ENCODE measurements at places on chromosomes 6 and 20.

GRCh38 chr6:154352898-154353585 is 3.6 kb downstream of the IPCEF1 start:
- DNase-seq: peak; percentile 49

DNA sequence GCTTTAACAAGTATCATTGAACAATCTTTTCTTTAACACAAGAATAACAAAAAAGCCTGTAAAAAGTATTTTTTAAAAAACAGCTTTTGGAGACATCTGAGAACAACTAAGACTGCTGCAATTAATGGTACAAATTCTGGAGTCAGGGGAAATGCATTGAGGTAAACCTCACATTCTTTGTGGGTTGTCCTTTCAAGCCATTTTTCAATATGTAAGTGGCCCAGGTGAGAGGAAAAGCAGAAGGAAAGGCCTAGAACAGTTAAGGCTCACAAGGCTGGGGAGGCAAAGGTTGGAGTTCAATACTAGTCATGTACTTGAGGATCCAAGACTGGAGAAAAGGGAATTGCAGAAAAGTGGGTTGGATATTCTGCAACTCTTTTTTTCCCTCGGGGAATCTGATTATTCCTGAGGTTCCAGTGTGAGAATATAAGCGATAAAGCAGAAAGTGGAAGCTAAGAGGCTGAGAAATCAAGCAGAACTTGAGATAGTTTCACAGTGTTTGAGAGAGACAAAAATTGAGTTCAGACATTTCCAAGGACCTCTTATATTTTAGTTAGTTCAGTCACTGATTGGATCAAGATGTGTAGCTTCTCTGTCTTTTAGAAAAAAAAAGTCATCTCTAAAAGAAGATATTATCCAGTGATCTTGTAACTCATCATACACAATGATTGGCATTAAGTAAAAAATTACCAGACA is 25.0 kb upstream of the TXLNB start:
- DNase-seq: no peak

DNA sequence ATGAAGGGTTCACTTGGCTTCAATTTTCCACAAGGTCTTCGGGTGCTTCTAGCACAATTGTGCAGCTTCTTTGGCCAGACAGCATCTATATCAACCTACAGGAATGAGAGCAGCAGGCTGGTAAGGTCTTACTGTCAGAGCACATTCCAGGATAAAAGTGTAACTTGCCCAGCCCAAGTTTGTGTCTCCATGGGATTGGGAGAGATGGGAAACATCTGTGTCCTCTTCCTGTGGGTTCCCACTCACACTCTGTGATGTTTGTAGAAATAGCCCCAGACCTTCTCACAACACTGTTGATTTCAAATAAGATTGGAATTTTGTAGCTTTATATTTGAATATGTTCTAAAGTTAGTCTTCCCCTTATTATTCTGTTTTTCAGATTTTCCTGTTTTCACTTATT is 83.4 kb upstream of the RGS17 start:
- DNase-seq: no peak

- no peak for DNase-seq
Observed at GRCh38 chr20:57785720-57786119, 75.9 kb upstream of the PMEPA1 start.

DNA sequence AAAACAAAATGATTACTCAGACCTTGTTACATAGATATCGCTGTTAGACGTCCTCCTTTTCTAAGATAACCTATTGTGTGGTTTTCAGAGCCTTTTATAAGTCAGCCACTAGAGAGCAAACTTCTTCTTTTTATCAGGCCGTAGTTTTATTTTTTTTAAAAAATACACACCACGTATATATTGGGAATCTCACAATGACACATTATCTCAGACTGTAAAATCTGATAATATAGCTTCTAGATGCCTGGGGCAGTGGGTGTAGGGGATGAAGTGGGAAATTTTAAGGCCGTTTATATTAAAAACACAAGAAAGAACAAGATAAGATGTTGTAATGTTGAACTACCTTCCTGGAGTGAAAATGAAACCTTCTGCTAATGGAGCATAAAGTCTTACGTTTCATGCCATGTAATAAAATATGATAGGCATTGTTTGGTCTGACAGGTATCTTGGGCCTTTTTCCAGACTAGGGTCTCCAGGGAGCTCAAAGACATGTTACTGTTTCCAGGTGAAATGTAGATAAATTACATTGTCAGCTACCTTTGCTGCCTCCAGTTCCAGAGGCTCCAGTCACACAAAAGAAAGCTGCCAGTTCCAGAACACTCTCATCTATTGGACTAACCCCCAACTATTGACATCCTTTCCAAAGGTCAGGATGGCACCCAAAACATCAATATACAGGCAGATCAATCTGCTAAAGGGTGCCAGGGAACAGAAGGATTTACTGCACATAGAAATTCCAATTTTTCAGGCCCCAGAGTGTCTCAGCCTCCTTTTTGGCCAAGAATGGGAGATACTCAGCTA is 130.2 kb upstream of the AKIRIN2 start:
- DNase-seq: no peak

- no peak for DNase-seq
Observed at GRCh38 chr6:70841112-70841511, 115.7 kb downstream of the B3GAT2 start.

DNA sequence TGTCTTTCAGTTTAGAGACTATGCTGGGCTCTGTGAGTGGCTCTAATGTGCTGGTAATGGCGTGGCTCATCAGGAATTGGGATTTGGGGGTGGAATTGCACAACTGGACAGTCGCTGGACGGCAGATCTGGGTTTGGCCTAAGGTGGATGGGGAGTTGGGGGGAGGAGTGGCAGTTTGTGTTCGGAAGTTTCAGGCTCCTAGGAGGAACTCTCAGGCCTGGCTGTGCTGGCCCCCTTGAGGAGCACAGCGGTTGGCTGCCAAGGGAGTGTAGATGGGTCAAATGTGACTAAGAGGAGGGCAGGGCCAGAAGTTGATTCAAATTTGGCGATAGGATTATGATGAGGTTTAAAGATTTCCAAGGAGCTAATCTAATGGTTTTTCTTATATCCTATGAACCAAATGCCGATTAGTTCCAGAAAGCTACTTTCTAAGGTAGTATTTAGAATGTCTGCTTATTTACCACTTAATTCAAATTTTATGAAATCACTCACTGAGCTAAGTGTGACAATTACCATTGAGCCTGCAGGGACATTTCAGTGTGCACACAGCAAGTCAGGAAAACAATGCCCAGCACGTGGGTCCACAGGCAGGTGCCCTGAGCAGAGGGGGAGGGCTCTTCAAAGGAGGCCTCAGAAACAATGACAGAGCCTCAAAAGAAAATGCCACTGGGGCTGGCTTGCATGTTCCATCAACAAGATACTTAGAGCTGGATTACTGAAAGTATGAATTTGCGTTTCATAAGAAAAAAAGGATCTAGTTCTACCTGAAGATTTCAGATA is 111.0 kb downstream of the GJA10 start:
- DNase-seq: no peak

DNA sequence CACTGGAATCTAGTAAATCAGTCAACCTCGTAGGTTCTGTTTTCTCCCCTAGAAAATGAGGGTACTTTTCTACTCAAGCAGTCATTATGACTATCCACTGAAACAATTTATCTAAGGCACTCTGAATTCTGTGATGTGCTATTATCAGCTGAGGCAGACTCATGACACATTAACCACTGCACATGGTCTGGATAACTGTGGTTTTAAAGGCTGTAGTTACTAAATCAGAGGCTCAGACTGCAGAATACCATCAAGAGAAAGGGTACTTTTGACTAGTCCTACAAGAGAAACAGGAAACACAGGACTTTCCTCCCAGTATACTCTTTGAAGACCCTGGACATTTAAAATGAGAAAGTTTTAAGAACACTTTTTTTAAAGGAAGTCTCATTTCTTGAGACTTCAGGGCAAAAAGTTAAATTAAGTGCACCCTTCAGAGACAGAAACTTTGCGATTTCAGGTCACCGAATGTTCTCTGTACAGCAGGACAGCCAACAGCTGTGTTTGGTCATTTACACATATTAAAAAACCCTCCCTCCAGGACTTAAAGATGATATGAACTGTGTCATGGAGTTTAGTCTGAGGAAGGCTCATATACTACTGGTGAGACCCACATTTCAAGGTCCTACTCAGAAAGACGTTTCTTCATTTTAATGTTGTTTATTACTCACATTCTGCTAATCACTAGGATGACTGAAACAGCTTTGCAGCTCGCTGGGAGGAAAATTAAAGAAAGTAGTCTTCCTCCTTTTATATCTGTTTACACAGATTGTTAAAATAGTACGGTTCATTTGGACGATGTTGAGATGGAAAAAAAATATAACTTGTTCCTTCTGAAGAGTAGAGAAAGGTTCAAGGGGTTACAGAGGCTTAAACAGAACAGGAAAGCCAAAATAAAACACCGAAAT is 19.9 kb downstream of the ATXN1 start:
- DNase-seq: no peak

- DNase-seq: no peak
Observed at GRCh38 chr6:137175868-137176245, 2.4 kb upstream of the IL22RA2 start.

DNA sequence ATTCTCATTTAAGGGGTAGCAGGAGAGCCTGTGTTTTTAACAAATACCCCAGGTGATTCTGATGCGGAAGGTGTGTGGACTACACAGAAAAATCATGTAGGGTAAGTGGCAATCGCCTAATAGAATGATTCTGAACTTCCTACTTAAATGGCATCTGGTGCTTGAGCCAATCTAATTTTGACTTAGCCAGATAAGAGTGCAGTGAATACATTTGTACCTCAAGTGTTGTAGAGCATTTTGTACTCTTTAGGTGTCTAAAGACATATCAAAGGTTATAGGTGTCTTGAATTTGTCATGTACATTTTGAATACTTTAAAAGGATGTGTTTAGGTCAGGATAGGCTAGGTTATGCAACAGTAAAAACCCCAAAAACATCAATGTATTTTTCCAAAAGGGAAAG is 10.0 kb upstream of the BTBD9 start:
- DNase-seq: no peak

DNA sequence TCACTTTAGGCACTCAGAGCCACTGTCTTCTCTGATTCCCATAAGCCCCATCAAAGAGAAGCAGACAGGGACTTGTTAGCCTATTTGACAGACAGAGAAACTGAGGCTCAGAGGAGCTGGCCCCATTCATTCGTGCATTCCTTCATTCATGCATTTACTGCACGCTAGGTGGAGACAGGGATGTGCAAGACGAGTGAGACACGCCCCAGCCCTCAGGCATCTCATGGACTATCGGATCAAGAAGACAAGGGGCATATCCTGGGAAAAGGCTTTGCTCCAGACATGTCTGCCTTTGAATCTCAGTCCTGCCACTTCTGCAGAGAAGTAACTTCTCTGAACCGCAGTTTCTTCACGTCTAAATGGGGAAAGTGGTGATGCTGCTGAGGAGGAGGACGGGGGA is 54.1 kb downstream of the BPIFB1 start:
- no peak for DNase-seq

GRCh38 chr20:38586181-38586525 is 5.2 kb downstream of the ADIG start:
- no peak for DNase-seq

DNA sequence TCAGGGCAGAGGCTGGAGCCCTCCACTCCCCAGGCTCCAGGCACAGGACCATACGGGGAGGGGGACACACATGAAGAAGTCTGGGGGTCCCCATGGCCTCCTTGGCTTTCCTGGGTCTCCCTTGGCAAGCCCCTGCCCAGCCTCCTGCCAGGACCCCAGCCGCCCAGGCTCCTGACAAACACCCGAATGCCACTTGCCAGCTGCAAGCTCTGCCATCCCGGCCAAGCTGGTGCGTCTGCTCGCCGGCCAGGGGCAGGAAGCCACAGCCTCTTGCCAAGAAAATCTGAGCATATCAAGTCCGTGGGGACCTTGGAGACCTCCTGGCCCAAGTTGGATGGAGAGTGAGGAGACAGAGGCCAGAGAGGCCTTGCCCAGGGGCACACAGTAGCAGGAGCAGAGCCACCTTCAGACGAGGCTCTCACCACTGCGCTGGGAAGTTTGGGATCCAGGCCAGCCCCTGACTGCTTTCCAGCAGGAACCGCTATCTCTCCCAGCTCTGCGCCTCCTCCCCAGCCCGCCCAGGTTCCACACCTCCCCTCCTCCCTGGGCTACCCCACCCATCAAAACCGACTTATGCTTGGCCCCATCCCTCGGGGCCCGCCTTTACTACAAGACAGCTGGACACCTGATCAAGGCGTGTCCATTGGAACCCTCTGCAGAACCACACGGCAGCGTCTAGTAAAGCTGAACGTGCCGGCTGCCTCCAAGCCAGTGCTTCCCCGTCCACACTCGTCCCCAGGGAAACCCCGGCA is 80.2 kb downstream of the GRM4 start:
- DNase-seq: no peak

GRCh38 chr6:35586542-35586941 is 73.8 kb upstream of the TULP1 start:
- no peak for DNase-seq

DNA sequence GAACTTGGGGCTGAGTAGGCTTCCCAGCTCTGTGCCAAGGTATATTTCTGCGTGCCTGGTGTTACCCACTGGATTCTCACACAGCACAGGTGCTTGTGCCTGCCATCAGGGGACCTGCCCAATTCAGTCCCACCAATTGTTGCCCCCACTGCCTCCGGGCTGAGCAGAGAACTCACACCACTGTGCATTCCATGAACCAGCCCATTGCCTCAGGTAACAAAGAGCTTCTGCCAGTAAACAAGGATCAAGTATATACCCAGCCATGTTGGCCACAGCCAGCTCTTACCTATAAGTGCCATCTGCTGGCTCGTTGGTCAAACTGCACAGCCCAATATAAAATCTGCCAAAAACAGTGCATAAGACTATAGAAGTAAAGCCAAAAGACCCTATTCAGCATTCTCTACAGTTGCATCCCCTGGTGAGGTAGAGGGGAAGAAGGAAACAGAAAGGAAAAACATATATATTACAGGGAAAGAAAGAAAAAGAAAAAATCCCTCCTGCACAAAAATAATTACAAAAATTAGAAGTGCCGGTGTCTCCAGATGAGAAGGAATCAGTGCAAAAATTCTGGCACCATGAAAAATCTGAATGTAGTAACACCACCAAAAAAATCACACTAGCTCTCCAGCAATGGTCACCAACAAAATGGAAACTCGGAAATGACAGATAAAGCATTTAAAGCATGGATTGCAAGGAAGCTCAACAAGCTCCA is 241.4 kb downstream of the IBTK start:
- no peak for DNase-seq

DNA sequence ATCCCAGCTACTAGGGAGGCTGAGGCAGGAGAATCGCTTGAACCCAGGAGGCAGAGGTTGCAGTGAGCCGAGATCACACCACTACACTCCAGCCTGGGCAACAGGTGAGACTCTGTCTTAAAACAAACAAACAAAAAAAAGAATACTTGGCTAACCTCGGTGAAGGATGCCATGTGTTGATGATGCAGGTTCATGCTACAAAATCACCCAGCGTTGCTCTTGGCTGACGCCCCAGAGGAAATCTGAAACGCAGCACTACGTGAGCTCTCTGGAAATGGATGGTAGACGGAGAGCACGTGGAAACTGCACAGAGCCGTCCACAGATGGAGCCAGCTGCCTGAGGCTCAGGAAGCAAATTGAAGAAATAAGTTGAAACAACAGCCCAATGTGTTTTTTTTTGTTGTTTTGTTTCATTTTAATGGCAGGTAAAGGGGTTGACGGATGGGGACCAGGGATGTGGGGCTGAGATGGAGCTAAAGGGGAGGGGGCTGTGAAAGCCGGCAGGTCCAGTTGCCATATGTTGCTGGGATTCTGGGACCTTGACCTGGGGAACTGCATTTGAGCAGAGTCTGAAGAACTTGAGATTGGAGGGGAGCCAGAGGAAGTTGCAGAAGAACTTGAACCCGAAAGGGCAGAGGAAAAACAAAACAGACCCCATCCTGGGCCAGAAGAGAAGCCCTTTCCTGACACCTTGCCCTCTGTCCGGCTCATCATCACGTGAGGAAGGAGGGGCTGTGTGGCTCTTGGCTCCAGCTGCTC is 12.8 kb upstream of the MANBAL start:
- no peak for DNase-seq
